Glutamatergic neuron (in vitro differentiated cells): ENCODE measurements at places on chromosomes 16 and 17. TPM values are rescaled to one million over a fixed set of nuclear protein-coding genes. Genes with fewer than 3 reads are reported as not detected.

The PRRT2 gene
- total RNA-seq: 91.0 TPM

DNA sequence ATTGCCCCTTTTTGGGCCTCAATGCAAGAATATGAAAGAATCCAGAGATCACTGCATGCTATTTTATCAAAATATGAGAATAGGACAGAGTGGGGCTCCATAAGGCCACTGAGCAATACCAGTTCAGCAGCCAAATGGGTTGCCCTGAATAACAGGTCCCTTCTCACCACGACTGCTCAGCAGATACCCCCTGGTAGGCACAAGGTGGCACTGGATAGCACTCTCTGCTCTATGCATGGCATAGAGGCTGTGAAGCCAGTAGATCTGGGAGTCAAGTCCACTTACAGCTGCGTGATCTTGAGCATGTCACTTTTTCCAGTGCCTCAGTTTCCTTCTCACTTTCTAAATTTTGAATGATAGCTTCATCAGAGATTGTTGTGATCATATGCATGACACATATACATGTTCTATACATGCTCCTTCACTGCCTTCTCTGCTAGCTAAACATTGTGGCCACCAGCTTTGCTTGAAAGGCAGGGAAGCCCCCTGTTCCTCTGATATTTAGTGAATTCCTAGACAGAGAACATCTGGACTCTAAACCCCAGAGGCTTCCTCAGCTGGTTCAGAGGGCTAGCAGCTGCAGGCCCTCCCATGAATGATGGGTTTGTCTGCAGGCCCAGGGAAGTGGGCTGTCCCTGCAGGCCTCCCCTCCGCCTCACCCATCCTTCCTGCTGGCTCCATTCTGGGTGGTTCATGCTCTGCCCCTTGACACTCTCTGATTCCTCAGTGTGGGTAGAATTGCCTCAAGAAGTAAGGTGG is 84.9 kb upstream of the ASIC2 start:
- DNase-seq: no peak
- no peak overlapping the region for H3K4me3 ChIP-seq
- H3K27ac ChIP-seq: no peak overlapping the region
- no peaks in the 10 kb centered on the region for H3K27me3 ChIP-seq
- H3K4me1 ChIP-seq: no peaks in the 10 kb centered on the region

DNA sequence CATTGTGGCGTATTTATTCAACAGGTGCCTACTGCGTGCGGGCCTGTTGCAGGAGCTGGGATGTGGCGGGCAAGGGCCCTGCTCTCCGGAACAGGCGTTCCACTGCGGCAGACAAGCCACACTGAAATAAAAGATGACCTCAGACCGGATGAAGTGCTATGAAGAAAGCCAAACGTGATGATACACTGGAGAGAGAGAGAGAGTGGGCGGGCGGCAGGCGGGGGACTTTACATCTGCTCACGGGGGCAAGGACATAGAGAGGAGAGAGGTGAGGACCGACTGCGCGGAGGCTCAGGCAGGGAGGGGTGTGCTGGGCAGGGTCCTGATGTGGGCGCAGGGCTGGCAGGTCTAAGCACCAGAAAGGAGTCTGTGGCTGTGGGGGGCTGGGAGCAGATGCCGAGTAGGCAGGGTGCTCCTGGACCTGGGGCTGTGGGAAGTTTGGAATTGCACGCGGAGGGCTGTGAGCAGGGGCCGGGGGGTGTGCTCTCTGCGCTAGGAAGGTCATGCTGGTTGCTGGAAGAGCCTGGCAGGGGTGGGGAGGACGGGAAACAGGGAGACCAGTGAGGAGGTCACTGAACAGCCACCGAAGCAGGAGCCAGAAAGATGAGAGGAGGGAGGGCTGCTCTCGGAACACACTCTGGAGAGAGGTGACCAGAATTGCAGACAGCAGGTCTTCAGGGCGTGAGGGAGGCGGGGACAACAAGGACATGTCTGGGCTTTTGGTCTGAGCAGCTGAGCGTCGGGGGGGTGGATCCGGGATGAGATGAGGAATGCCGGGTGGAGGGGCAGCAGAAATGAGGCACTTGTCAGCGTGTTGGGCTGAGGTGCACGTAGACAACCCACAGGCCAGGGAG is 9.9 kb downstream of the MXRA7 start:
- peaks cover 5% of the 10 kb centered on the region for H3K27me3 ChIP-seq
- H3K27ac ChIP-seq: peak overlapping the region; percentile 91
- H3K4me3 ChIP-seq: peak overlapping the region; percentile 76
- no peaks in the 10 kb centered on the region for H3K36me3 ChIP-seq
- H3K4me1 ChIP-seq: peaks cover 43% of the 10 kb centered on the region

GRCh38 chr17:14205992-14206461 is 30.6 kb downstream of the CDRT15 start:
- no peak overlapping the region for H3K27ac ChIP-seq
- no peaks in the 10 kb centered on the region for H3K4me1 ChIP-seq
- H3K27me3 ChIP-seq: no peaks in the 10 kb centered on the region
- H3K36me3 ChIP-seq: peaks cover 11% of the 10 kb centered on the region
- no peak overlapping the region for H3K4me3 ChIP-seq

GRCh38 chr17:39151943-39152818 is 744 bp upstream of the PLXDC1 start:
- peaks cover 34% of the 10 kb centered on the region for H3K27me3 ChIP-seq
- peaks cover 5% of the 10 kb centered on the region for H3K4me1 ChIP-seq
- no peak overlapping the region for H3K27ac ChIP-seq
- H3K36me3 ChIP-seq: peaks cover 4% of the 10 kb centered on the region

DNA sequence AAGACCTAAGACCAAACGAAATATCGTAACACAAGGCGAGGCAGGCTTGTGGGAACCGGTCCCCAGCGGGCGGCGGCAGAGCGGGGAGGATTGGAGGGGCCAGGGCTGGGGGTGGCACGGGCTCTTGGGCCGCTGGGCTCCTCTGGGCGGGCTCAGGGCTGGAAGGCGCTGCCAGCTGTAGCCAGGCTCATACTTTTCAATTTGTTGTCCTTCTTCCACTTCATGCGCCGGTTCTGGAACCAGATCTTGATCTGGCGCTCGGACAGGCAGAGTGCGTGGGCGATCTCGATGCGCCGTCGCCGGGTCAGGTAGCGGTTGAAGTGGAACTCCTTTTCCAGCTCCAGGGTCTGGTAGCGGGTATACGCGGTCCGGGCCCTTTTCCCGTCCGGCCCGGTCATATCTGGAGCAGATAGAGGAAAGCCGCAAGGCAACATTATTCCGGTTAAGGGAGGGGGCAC is 1.5 kb downstream of the HOXB5 start:
- DNase-seq: no peak
- peaks cover 3% of the 10 kb centered on the region for H3K4me1 ChIP-seq
- H3K27ac ChIP-seq: no peak overlapping the region
- H3K4me3 ChIP-seq: no peak overlapping the region

DNA sequence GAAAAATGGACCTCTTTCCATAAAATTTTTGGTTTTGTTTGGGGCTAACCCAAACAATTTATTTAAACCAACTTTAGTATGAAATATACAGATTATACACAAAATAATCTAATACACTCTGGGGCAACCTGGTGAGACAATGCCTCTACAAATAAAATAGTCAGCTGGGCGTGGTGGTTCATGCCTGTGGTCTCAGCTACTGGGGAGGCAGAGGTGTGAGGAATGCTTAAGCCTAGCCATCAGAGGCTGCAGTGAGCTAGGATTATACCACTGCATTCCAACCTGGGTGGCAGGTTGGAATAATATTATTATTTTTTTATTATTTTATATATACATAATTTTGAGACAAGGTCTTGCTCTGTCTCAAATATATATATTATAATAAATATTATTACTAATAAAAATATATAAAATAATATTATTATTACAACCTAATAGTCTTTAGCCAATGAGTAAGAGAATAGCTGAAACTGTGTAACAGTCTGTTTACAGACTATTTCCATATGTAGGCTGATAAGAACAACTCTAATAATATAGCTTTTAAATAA is 50.5 kb downstream of the GLG1 start:
- H3K4me3 ChIP-seq: no peak overlapping the region
- no peak for DNase-seq
- no peaks in the 10 kb centered on the region for H3K36me3 ChIP-seq
- H3K27ac ChIP-seq: no peak overlapping the region
- no peaks in the 10 kb centered on the region for H3K4me1 ChIP-seq
- no peaks in the 10 kb centered on the region for H3K27me3 ChIP-seq

DNA sequence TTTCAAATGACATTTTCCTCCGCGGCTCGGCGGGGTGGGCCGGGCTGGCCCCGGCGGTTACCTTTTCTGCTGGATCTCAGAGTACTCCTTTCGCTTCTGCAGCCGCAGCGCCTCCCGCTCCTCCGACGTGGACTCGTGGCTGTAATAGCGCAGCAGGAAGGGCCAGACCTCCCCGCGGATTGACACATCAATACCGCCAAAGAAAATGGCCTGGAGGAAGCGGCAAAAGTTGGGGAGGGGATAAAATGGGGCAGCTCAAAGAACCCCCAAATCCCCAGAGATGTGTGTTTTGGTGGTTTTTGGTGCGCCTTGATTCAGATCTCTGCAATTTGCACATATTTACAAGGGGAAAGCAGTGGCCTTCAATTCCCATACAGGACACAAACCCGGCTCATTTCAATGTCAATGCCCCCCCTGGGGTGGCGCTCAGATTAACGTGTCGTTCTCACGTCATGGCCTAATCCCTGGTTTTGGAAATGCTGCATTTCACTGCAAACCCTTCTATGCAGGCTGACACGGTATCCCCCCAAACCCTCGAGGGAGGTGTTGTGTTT is 85.9 kb downstream of the TBC1D16 start:
- no peaks in the 10 kb centered on the region for H3K36me3 ChIP-seq
- peak; percentile 41 for DNase-seq
- H3K4me1 ChIP-seq: peaks cover 31% of the 10 kb centered on the region

DNA sequence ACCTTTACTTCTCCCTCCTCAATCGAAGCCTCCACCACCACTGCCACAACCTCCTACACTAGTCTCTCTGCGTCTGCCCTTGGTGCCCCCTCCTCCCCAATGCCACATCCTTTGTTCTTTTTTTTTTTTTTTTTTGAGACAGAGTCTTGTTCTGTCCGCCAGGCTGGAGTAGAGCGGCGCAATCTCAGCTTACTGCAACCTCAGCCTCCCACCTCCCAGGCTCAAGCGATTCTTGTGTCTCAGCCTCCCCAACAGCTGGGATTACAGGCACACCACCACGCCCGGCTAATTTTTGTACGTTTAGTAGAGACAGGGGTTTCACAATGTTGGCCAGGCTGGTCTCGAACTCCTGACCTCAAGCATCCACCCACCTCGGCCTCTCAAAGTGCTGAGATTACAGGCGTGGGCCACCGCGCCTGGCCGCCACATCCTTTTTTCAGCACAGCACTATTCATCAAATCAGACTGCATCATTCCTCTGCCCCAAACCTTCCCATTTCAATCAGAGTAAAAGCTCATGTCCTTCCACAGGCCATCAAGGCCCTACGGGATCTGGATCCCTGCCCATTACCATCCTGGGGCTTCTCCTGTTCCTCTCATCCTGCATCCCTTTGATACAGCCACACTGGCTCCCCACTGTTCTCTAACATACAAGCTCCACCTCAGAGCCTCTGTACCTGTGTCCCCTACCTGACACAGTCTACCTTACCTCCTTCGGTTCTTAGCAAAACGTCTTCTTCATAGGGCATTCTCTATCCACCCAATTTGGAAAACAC is 2.0 kb downstream of the KLHL11 start:
- H3K27ac ChIP-seq: no peak overlapping the region
- H3K4me3 ChIP-seq: no peak overlapping the region
- no peaks in the 10 kb centered on the region for H3K36me3 ChIP-seq
- no peak for DNase-seq
- peaks cover 9% of the 10 kb centered on the region for H3K27me3 ChIP-seq
- peaks cover 13% of the 10 kb centered on the region for H3K4me1 ChIP-seq

GRCh38 chr17:45149669-45150664 is 1.7 kb downstream of the HEXIM1 start:
- H3K27ac ChIP-seq: peak overlapping the region; percentile 100
- H3K36me3 ChIP-seq: no peaks in the 10 kb centered on the region
- peak overlapping the region; percentile 98 for H3K4me3 ChIP-seq
- peak; percentile 48 for DNase-seq

DNA sequence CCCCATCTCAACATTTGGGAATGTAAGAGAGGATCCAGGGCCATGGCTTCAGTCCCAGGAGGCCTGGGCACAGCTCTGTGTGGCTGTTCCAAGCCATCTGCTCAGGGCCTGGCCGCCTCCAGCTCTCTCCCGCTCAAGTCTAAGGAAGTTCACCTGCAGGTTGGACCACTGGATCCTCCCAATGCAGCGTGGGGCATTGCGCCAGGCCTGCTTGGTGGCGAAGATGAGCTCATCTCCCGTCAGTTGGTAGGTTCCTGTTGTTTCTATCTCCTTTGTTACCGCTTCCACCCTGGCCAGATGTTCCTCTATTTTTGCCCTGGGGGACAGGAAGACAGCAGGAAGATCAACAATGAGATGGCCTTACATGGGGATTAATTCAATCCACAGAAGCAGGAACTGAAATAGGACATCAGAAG is 17.5 kb downstream of the NOS2 start:
- no peaks in the 10 kb centered on the region for H3K4me1 ChIP-seq
- H3K36me3 ChIP-seq: no peaks in the 10 kb centered on the region
- DNase-seq: no peak
- H3K27ac ChIP-seq: no peak overlapping the region

DNA sequence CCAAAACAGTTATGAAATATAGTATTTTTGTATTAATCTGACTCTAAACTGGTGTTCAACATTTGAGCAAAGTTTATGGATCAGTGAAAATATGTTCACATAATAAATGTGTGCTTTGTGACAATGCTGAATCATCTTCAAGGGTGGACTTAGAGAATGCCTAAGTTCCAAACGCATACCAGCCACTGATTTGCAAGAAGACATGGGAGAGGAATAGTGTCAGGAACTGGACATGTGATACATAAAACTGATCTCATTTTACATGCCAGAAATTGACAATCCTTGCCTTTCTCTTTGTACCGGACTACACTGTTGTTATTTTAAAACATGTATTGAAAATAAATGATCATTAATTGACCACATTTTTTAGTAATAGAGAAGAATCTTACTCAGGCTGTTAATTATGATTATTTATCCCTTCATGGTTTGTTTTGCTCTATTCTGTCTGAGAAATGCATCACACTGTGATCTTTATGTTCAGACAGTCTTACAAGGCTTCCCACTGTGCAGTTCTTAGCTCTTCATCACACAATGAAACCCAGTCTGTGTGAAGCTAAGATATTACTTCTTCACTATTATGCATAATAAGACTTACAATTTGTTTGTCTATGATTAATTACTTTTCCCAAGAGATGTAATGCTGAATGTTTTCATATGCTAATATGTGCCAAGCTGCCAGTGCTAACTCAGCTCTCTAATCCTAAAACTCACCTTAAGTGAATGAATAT is 1180.6 kb upstream of the CDH8 start:
- no peaks in the 10 kb centered on the region for H3K27me3 ChIP-seq
- no peak overlapping the region for H3K27ac ChIP-seq
- H3K36me3 ChIP-seq: no peaks in the 10 kb centered on the region
- H3K4me1 ChIP-seq: peaks cover 3% of the 10 kb centered on the region
- no peak for DNase-seq
- no peak overlapping the region for H3K4me3 ChIP-seq

DNA sequence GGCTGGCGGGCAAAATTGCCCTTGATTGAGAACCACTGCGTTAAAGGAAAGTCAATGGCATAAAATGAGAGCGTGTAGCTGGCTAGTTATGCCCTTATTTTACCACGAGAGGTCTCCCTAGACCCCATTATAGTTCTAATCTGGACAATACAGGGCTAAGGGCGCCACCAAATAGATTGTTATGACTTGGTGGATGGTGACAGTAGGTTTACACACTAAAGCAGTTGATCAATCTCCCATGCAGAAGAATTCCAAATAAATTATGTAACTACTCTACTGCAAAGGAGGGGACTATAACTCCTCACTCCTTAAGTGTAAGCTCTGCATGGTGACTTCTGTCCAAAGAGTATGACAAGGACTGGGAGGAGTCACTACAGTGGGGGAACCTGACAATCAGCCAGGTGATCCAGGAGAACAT is 20.4 kb upstream of the YPEL2 start:
- no peak overlapping the region for H3K27ac ChIP-seq
- no peaks in the 10 kb centered on the region for H3K4me1 ChIP-seq
- H3K27me3 ChIP-seq: no peaks in the 10 kb centered on the region
- no peaks in the 10 kb centered on the region for H3K36me3 ChIP-seq
- no peak overlapping the region for H3K4me3 ChIP-seq
- peak; percentile 19 for DNase-seq
